GM03348 (cell line): ENCODE measurements at places on chromosomes 16 and 17.
A peak's percentile ranks its signal among the peaks of the same experiment; 100 is the strongest.

GRCh38 chr16:21134053-21134452 lies 16.6 kb downstream of the DNAH3 start:
- no peak for DNase-seq

GRCh38 chr17:40553694-40554534 lies 11.4 kb downstream of the CCR7 start:
- peak; percentile 73 for DNase-seq

DNA sequence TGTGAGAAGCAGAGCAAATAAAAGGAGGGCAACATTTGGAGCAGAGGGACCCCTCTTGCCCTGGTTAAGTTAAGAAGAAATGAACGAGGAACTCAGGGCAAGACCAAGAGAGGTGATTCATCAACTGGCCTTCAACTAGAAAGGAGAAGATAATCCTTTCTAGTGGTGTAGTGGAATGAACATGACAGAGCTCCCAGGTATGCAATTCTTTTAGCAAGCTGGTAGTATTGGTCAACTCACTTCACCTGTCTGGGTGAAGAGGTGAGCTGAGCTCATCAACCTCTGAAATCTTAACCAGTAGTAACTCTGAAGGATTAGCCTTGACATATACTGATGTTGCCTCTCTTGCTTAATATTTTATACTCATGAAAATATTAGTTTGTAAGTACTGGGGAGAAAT lies 1024.7 kb upstream of the GOT2 start:
- DNase-seq: no peak

GRCh38 chr17:73369111-73369521 lies 57.3 kb upstream of the CDC42EP4 start:
- DNase-seq: no peak

DNA sequence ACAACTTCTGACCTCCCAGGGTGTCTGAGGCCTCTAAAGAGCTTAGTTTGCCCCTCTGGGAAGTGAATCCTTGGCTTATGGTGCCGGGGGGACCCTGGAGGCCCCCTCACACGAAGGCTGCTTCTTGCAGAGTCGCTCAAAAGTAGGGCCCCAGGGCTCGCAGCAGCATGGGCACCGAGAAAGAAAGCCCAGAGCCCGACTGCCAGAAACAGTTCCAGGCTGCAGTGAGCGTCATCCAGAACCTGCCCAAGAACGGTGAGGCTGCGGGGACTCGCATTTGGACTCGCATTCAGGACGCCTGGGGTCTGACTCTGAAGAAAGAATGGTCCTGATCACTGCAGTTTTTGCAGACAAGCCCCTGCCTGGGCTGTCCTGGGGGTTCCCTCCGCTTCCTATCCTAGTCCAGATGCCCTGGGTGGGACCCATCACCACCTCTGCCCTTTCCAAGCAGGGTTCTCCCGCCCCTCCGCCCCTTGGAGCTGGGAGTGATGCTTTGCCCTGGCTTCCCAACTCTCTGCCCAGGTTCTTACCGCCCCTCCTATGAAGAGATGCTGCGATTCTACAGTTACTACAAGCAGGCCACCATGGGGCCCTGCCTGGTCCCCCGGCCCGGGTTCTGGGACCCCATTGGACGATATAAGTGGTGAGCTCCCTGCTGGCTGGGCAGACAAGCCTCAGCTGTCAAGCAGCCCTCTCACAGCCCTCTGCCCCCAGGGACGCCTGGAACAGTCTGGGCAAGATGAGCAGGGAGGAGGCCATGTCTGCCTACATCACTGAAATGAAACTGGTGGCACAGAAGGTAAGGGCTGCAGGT lies 698 bp downstream of the ACBD4 start:
- no peak for DNase-seq

DNA sequence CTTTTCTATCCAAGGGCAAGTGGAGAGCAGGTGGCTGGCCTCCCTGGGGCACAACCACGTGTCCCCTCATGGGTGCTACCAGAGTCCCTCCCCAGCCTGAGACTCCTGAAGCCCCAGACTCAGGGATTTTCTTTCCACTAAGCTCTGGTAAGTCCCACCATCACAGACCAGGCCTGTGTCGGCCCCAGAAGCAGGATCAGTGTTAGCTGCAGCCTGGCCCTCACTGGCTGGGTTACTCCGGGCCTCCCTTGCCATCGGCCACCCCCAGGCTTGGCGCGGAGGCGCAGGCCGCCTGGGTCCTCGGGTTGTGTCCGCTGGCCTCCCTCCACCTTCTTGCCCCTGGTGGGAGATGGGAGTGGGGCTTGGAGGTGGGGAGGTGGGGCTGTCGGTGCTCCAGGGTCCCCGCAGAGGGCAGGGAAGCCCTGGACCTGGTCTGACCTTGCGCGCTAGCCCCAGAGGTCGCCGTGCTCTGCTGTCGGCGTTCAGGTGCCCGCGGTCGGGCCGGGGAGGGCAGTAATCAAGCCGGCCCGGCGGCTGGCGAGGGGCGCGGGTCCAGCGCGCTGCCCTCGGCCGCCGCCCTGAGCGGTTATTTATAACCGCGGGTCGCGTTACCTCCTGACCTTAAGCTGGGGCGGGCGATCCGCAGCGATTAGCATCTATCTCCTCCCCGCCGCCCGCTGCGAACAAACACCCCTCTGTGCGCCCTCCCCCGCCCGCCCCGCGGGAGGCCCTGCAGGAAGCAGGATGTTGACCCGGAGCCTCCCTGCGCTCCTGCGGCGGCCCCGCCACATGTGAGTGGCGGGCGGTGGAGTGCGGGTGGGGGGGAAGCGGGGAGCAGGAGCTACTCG lies 78.1 kb upstream of the TOB1 start:
- DNase-seq: peak; percentile 55

- peak; percentile 74 for DNase-seq
Measured at GRCh38 chr17:2212400-2212981, 91.1 kb downstream of the SMG6 start.

DNA sequence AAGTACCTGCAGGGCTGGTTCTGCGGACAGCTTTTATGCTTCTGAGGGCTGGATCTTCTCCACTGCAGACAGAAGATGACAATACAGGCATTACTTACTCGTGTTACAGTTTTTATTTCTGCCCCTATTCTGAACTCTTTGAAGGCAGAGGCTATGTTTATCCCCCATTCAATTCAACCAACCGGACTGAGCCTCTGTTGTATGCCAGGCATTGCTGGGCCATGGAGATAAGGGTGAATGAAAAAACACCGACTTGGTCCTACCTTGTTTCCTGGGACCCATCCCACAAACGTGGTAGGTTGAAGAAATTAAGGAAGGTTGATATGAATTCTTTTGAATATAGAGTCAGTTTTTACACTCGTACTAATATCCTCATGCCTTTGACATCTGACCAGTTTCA lies 10.0 kb upstream of the HP start:
- DNase-seq: no peak

DNA sequence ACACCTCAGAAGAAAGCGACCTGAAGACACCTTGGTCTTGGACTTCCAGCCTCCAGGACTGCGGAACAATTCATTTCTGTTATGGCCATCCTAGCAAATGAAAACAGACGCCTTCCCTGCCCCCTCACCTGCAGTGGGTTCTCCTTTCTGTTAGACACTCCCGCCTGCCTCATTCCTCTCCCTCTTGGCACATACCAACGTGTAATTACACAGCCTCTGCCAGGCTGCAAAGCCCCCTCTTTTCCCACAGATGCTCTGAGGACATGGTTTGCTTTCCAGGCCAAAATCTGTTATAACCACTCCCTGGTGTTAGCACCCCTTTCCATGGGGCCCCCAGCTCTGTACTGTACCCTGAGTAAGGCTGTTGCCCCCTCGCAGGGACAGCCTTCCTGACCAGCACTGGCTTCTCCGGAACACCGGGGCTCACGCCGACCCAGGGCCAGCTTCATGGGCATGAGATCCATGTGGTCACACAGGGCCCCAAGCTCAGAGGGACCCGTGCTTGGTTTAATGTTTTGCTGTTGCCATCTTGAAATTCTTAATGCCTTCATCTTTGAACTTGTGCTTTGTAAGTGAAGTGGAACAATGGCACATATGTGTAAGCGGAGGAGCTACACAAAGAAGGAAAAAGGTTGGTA lies 64.1 kb downstream of the SDK2 start:
- DNase-seq: no peak

GRCh38 chr16:6059671-6060070 lies 962.1 kb upstream of the EEF2KMT start:
- no peak for DNase-seq

DNA sequence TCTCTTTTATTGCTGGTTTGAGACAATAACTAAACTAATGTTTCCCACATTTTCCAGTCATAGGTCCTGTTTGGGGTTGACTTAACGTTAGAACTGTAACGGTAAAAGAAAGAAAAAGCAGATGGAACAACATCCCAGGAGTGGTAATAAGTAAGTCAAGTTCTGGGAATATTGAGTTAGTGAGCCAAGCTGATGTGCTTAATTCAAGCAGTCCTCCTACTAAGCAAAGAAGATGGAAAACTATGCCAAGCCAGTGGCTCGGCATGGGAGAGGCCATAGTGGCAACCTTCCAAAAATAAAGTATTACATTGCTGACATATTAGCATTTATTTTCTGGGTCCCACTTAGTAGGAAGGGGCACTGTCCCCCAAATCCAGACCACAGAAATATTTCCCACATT lies 161.7 kb upstream of the CDH5 start:
- peak; percentile 55 for DNase-seq

DNA sequence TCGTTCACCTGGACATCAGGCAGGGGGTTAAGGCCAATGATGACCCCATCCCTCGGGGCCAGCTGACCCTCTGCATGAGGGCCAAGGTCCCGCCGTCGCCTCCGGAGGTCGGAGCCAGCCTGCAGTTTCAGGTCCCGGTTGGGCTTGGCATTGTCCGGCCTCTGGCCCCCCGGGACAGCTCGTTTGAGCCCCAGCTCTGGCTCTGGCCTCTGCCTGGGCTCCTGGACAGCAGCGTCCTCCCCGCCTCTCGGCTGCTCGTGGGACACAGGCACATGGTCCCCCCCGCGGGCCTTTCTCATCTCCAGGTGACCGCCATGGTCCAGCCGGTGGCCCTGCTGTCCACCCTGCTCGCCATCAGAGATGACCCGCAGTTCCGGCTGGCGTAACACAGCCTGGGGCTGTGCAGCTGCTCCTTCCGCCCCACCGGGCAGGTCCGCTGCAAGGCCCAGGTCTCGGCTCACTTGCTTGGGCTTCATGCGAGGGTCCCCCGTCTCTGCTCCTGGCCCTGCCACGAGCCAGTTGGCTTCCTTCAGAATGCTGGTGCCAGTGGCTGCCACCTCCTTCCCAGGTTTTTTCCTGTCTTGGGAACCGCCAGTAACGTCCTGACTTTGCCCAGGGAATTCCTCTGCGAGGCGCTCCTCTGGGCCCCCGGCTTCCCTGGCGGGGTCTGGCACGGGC lies 6.7 kb downstream of the NDUFAF8 start:
- no peak for DNase-seq

- no peak for DNase-seq
Measured at GRCh38 chr16:85686912-85687591, 1.7 kb downstream of the GINS2 start.

- DNase-seq: no peak
Measured at GRCh38 chr16:14955546-14956231, 18.4 kb downstream of the NPIPA1 start.

- DNase-seq: no peak
Measured at GRCh38 chr17:43526886-43527648, 19.1 kb downstream of the ETV4 start.

DNA sequence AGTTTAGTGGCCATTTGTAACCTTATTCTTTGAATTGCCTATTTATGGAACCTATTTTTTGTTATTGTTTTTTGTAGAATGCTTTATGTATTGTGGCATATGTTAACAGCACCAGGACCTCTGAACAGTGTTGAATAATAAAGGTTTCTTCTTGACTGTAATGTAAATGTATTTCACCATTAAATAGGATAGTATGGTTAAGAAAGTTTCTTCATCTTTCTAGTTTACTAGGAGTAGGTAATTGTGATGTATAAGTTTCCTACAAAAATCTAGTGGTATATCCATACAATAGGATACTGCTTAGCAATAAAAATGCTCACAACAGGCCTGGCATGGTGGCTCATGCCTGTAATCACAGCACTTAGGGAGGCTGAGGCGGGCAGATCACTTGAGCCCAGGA lies 52.3 kb downstream of the TAOK1 start:
- DNase-seq: no peak

- no peak for DNase-seq
Measured at GRCh38 chr17:20114466-20114865, 105.3 kb downstream of the SPECC1 start.

DNA sequence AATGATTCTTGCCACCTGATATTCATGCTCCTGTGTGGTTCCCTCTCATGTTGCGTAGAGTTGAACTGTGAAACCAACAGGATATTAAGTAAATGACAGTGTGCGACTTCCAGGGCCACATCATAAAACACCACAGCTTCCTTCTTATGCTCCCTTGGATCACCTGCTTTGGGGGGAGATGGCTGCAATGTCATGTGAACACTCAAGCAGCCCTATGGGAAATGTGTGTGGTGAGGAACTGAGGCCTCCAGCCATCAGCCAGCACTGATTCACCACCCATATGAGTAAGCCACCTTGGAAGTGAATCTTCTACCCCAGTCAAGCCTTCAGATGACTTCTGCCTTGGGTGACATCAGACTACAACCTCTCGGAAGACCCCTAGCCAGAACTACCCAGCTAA lies 427.5 kb downstream of the UTP18 start:
- DNase-seq: no peak

DNA sequence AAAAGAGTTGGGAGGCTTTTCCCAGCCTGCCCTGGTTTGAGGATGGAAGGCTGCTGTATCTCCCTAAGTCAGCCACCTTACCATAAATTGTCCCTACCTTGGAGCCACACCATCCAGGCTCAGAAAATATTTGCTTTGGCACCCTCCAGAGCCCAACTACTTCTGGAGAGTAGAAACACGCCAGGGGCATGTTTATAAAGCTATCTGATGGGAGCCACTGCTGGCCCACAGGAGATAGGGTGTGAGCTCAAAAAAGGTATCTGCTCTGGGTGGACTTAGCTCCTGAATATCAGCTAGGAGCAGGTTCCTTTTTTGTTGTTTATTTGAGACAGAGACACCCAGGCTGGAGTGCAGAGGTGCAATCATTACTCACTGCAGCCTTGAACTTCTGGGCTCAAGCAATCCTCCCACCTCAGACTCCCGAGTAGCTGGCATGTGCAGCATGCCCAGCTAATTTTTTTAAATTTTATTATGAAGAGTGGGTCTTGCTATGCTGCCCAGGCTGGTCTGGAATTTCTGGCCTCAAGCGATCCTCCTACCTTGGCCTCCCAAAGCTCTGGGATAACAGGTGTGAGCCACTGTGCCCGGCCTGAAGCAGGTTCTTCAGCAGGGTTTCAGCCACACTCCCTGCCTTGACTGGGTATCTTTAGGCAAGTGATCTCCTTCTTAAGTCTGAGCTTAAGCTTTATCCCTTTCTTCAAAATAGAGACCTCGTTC lies 147.1 kb downstream of the SALL1 start:
- DNase-seq: no peak

DNA sequence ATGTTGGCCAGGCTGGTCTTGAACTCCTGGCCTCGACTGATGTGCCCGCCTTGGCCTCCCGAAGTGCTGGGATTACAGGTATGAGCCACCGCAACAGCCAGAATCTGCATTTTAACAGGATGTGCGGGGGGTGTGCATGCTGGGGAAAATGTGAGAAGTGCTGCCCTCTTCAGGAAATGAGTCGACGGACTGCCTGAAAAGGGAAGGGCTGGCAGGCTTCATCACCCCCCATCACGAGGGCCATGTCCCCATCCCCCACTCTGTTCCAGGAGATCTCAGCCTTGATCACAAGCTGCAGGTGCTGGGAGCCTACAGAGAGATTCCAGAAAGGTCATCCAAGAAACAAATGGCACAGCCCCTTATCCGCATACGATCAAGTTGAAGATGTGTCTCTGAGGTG lies 195.3 kb upstream of the RPL38 start:
- no peak for DNase-seq
